Ovary (tissue), 10 donors: ENCODE measurements at places on chromosomes 1 and 21. TPM values are rescaled to one million over a fixed set of nuclear protein-coding genes. Genes with fewer than 3 reads are reported as not detected.

Gene AIM2
- total RNA-seq, result not detected

Gene USH2A
- not detected for total RNA-seq

Gene GPR25
- not detected for total RNA-seq

Gene CLDN17
- total RNA-seq, result not detected

Gene TXNIP
- 617 TPM for total RNA-seq

Gene TMPRSS15
- not detected for total RNA-seq

Gene PODN
- 143 TPM for total RNA-seq

Gene LYPD8
- not detected for total RNA-seq

Gene NCAM2
- 2.4 TPM for total RNA-seq

DNA sequence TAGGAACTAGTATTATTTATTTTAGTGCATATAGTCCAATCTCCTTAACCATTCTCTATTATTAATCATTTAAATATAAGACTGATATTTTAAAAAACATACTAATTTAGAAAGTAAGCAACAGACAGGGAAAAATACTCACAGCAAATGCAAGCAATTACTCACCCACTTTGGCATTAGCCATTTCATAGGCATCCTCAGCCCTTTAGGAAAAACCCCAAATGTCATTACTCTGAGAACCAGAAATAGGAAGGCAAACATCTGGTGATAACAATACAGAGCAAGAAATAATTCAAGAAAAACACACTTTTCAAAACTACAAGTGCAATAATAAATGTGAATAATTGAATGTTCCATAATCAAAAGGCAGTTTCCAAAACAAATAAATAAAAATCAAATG is 545.1 kb downstream of the PLPP3 start:
- H3K27me3 ChIP-seq, result no peaks in the 10 kb centered on the region
- no peaks in the 10 kb centered on the region for H3K36me3 ChIP-seq

- no peaks in the 10 kb centered on the region for H3K36me3 ChIP-seq
- no peak for DNase-seq
- H3K27ac ChIP-seq, result no peak overlapping the region
- no peak overlapping the region for H3K4me3 ChIP-seq
- no peaks in the 10 kb centered on the region for H3K27me3 ChIP-seq
Measured at GRCh38 chr1:73042403-73042802, 760.1 kb upstream of the NEGR1 start.

- DNase-seq, result no peak
- no peak overlapping the region for H3K27ac ChIP-seq
- H3K27me3 ChIP-seq, result no peaks in the 10 kb centered on the region
- no peaks in the 10 kb centered on the region for H3K4me1 ChIP-seq
- H3K36me3 ChIP-seq, result no peaks in the 10 kb centered on the region
Measured at GRCh38 chr1:209414803-209415329, 168.6 kb upstream of the CAMK1G start.

DNA sequence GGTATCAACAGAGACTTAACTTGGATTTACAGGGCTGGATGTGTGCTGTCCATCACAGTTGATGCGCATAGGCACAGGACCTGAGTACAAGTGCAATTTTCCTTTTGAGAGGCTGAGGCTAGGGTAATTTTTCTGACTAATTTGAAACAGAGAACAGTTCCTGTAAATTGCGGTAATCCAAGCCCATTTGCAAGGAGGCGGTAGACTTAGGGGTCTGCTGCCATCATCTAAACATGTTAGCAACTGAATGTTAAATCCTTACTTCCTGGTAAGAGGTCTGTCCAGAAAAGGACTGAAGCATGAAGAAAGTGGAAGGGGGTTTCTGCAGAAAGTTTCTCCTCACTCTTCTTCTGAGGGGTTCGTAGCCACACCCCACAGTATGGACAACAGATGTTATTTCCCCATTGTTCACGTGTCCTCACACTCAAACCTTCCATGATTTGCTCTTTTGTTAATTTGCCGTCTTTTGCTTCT is 23.7 kb upstream of the C1orf198 start:
- H3K27me3 ChIP-seq, result no peaks in the 10 kb centered on the region
- no peak for DNase-seq
- H3K27ac ChIP-seq, result no peak overlapping the region
- no peaks in the 10 kb centered on the region for H3K36me3 ChIP-seq
- no peaks in the 10 kb centered on the region for H3K4me1 ChIP-seq

- H3K36me3 ChIP-seq, result no peaks in the 10 kb centered on the region
- DNase-seq, result peak; percentile 25
- H3K4me3 ChIP-seq, result peak overlapping the region; percentile 76
- no peaks in the 10 kb centered on the region for H3K27me3 ChIP-seq
- H3K4me1 ChIP-seq, result peaks cover 8% of the 10 kb centered on the region
Measured at GRCh38 chr1:231039161-231040018, 664 bp downstream of the FAM89A start.

GRCh38 chr1:115261496-115261895 is 76.6 kb downstream of the NGF start:
- no peak for DNase-seq
- no peak overlapping the region for H3K4me3 ChIP-seq
- H3K36me3 ChIP-seq, result no peaks in the 10 kb centered on the region
- no peaks in the 10 kb centered on the region for H3K27me3 ChIP-seq

- H3K4me1 ChIP-seq, result no peaks in the 10 kb centered on the region
- no peaks in the 10 kb centered on the region for H3K36me3 ChIP-seq
- no peak overlapping the region for H3K27ac ChIP-seq
- H3K27me3 ChIP-seq, result no peaks in the 10 kb centered on the region
Measured at GRCh38 chr1:77652268-77652667, 30.2 kb downstream of the ZZZ3 start.

DNA sequence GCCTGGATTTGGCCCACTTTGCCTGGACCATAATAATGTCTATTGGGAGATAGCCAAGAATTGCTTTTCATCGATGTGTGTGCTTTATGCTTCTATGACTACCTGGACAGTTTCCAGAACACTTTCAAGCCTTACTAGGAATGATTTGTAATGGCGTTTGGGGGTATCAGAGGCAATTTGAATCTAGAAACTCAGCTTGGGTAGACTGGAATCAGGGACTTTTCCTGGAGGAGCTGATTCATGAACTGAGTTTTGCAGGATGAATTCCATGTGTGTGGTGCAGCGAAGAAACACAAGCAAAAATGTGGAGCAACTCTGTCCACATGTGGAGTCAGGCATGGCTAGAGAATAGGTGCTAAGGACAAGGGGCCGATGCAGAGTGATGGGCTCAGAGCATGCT is 11.9 kb upstream of the TMEM61 start:
- no peak overlapping the region for H3K27ac ChIP-seq
- no peaks in the 10 kb centered on the region for H3K27me3 ChIP-seq
- no peaks in the 10 kb centered on the region for H3K4me1 ChIP-seq
- DNase-seq, result no peak

DNA sequence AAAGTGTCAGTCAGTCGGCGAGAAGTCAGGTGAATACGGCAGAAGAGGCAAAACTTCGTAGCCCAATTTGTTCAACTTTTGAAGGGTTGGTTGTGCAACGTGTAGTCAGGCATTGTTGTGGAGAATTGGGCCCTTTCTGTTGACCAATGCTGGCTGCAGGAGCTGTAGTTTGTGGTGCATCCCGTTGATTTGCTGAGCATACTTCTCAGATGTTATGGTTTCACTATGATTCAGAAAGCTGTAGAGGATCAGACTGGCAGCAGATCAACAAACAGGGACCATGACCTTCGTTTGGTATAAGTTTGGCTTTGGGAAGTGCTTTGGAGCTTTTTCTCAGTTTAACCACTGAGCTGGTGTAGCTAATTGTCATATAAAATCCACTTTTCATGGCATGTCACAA is 190.2 kb upstream of the ADAMTS5 start:
- H3K4me1 ChIP-seq, result peaks cover 5% of the 10 kb centered on the region
- H3K36me3 ChIP-seq, result no peaks in the 10 kb centered on the region
- DNase-seq, result no peak
- no peak overlapping the region for H3K27ac ChIP-seq
- no peak overlapping the region for H3K4me3 ChIP-seq

DNA sequence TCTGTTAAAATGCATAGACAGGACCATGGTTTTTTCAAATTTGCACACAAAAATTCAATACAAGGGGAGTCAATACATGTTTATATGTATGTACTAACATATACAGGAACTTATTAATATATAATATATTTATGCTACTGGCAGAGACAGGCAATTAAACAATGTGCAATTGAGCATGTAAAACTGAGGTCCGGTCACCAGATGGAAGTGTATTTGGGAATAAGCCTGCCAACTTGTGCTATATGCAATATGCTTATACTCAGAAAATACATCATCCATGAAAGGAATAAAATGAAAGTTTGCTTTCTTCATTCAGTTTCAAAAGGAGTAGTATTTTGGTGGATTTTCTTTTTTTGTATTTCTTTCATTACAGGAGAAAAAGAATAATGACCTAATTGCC is 640.2 kb upstream of the CXADR start:
- H3K27me3 ChIP-seq, result no peaks in the 10 kb centered on the region
- no peaks in the 10 kb centered on the region for H3K4me1 ChIP-seq
- no peak overlapping the region for H3K27ac ChIP-seq
- no peak overlapping the region for H3K4me3 ChIP-seq
- no peak for DNase-seq
- no peaks in the 10 kb centered on the region for H3K36me3 ChIP-seq

GRCh38 chr1:167197692-167198091 is 23.0 kb upstream of the POU2F1 start:
- no peaks in the 10 kb centered on the region for H3K36me3 ChIP-seq
- no peak overlapping the region for H3K4me3 ChIP-seq
- H3K27me3 ChIP-seq, result no peaks in the 10 kb centered on the region
- no peaks in the 10 kb centered on the region for H3K4me1 ChIP-seq
- DNase-seq, result no peak

- no peak overlapping the region for H3K4me3 ChIP-seq
- H3K27ac ChIP-seq, result no peak overlapping the region
- no peak for DNase-seq
- peaks cover 6% of the 10 kb centered on the region for H3K4me1 ChIP-seq
Measured at GRCh38 chr1:244350027-244350426, 101.7 kb downstream of the ADSS2 start.

DNA sequence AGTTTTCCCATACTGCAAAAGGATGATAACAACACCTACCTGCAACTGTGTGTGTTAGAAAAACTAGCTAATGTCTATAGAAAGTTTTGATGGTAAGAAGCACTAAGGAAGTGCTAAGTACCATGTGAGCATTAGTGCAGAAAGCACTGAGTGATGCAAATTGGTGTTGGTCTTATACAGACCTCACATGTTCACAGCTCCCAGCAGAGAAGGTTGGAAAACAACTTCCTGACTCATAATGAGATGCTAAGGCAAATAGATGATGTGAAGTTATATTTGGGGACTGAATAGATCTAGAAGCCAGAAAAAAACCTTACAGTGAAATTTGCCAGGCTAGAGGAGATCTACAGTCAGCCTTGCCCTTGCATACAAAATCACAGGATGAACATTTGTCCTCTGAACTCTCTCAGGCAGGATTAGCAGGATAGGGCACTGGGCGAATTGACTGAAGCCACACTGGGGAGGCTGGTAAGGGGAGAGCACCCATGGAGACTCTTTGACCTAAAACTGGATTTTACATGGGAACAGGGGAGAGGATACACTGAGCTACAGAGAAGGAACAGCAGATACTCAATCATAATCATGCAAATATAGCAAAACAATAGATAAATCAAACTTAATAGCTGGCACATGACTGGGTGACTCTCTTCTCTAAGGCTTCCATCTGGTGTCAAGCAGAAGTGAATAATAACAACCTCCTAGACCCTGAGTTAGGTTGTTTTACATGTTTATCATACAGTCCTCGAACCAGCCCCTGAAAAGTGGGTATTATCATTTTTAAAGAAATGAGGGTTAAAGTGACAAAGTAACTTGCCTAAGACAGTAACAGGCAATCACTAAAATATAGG is 61.3 kb downstream of the ASTN1 start:
- no peaks in the 10 kb centered on the region for H3K4me1 ChIP-seq
- DNase-seq, result no peak
- H3K27me3 ChIP-seq, result no peaks in the 10 kb centered on the region
- no peaks in the 10 kb centered on the region for H3K36me3 ChIP-seq
- H3K27ac ChIP-seq, result no peak overlapping the region

DNA sequence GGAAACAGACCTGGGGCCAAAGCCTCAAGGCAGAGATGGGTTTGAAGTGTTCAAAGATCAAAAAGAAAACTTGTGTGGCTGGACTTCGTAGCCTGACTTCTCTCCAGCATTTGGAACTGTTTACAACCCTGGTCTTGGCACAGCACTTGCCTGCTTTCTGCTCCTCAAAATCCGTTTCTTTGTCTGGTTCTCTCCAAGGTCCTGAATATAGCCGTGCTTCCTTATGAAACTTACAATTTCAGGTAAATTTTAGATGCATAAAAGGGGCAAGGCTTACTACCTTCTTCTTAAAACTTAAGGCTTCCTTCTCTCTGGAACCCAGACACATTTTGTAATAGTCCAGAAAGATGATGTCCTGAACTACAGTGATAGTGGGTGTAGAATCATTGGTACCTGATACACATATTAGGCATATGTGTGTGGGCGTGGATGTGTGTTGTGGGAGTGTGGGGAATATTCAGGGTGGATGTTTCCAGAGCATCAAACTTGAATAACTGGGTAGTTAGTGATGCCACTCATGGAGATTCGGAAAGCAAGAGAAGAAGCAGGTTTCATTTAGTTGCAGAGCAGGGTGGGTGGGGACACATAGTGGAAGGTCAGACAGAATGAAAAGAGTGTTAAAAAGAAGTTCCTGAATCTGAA is 26.4 kb upstream of the FAM78B start:
- H3K27me3 ChIP-seq, result no peaks in the 10 kb centered on the region
- H3K4me1 ChIP-seq, result no peaks in the 10 kb centered on the region
- no peak overlapping the region for H3K4me3 ChIP-seq
- DNase-seq, result no peak
- H3K36me3 ChIP-seq, result no peaks in the 10 kb centered on the region

DNA sequence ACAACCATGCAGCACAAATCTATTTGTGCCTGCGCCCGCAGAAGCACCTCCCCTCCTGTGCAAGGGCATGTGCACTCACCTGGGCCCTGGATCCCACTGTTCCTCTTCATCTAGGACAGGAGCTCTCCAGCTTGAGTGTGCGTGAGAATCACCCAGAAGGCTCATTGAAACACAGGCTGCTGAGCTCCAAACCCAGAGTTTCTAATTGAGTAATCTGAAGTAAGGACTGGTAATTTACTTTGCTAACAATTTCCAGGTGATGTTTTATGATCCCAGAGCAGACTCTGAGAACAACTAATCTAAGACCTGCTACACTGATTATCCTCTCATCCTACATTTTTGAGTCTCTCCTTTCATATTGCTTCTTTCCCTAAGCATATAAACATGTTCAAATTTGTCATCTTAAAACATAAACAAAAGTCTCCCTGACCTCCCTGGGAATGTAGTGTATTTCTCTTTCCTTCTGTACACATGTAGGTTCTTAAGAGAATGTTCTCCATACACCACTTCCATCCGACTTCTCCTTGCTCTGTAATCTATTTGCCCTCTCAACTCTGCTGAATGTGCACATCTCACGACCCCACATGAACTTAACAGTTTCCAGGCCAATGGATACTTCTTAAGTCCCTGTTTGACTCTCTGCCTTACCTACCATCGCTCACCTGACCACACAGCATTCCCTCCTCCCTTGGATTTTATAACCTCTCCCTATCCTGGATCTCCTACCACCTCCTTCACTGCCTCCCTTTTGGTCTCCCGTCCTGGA is 522.5 kb downstream of the SMYD3 start:
- no peak overlapping the region for H3K27ac ChIP-seq
- H3K4me1 ChIP-seq, result peaks cover 4% of the 10 kb centered on the region
- no peaks in the 10 kb centered on the region for H3K27me3 ChIP-seq
- no peak for DNase-seq
- no peak overlapping the region for H3K4me3 ChIP-seq
- no peaks in the 10 kb centered on the region for H3K36me3 ChIP-seq

- no peaks in the 10 kb centered on the region for H3K36me3 ChIP-seq
- H3K4me3 ChIP-seq, result no peak overlapping the region
- no peaks in the 10 kb centered on the region for H3K27me3 ChIP-seq
- no peak overlapping the region for H3K27ac ChIP-seq
- H3K4me1 ChIP-seq, result no peaks in the 10 kb centered on the region
Measured at GRCh38 chr1:51719146-51719545, 102.3 kb downstream of the OSBPL9 start.
